ENCODE measurements at places on chromosomes 6 and 20.

GRCh38 chr6:152605342-152605741 is 31.8 kb downstream of the SYNE1 start:
- DNase-seq: no peak

GRCh38 chr20:36852187-36852586 is 23.8 kb upstream of the TLDC2 start:
- no peak for DNase-seq

GRCh38 chr6:105363100-105363754 is 39.7 kb downstream of the PREP start:
- no peak for DNase-seq

DNA sequence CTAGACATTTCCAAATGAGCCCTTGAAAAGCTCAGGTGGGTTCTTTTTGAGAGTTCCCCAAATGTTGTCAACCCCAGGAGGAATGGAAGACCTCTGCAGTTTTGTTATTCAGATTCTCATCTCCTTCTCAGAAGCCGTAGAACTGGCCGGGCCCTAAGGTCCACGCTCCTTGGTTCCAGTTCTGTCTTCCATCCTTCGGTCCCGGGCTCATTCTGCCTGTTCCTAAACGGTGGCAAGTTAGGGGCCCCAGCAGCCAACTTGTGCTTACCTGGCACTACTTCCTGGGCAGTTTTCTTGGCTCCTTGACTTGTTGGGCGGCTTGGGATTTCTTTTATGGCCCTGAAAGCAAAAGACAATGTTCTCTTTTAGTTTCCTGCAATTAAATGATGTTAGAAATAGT is 6.4 kb downstream of the ESR1 start:
- DNase-seq: no peak

DNA sequence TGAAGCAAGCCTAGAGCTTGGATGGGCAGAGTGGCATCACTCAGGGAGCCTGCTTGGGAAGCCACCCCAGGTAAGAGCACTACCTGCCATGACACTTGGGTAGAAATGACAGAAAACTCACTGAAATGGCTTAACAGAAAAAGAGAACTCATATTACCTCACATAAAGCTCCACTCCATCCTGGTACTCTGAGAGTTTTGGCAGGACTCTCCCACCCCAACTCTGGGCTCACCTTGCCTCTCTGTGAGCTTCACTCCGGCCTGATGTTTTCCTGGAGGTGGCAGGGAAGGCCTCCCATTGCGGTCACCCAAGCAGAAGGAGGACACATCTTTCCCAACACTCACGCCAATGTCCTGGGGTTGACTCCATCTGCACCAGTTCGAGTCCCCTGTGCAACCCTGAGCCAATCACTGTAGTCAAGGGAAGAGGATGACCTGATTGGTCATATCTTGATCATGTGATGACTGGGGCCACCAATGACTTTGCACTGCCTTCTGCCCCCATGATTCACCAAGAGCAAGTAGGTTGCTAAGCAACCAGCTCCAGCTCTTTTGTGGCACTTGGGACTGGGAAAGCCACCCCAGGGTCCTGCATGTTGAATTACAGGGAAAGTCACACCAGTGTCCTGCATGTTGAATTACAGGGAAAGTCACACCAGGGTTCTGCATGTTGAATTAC is 446.1 kb upstream of the SULF2 start:
- DNase-seq: no peak

GRCh38 chr6:2102966-2103365 is 142.4 kb downstream of the GMDS start:
- no peak for DNase-seq

GRCh38 chr6:2765896-2766766 is 938 bp downstream of the WRNIP1 start:
- no peak for DNase-seq

GRCh38 chr6:147716434-147716833 is 207.9 kb downstream of the SAMD5 start:
- DNase-seq: no peak

GRCh38 chr6:45654673-45655072 is 276.9 kb upstream of the SUPT3H start:
- DNase-seq: no peak

DNA sequence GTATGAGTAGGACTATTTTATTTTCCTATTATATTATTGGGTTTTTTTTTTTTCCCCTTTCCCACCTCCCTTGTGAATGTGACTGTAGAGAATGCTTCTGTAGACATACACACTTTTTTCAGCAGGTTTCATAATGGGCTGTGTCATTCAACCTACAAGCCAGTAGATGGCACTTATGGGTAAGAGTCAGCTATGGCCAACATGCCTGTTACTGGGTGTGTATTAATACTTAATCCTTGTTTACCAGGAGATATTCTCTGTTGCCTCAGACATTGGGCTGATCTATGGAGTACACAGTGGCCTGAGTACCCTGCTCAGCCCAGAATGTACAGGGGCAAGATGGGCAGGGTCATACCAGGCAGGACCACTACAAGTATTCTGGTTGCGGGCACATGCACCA is 382.5 kb downstream of the EPHA7 start:
- peak; percentile 39 for DNase-seq

DNA sequence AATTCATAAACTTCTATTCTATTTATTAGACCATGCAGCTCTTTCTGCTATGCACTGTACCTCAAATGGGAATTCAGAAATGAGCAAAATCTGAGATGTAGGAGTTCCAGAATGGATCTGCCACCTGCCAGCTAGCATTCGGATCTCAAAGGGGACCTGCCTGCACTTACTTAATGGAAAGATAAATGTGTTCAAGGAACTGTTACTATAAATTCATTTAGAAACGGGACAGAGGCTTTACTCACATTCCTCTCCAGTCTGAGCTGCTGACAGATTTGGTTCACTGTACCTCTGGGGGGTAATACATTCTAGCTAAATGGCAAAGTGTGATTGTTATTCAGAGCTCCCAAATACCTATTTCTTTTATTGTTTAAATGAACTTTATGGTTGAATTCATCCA is 384.1 kb downstream of the GRIK2 start:
- no peak for DNase-seq

GRCh38 chr6:158850807-158851115 is 31.6 kb upstream of the EZR start:
- no peak for DNase-seq

DNA sequence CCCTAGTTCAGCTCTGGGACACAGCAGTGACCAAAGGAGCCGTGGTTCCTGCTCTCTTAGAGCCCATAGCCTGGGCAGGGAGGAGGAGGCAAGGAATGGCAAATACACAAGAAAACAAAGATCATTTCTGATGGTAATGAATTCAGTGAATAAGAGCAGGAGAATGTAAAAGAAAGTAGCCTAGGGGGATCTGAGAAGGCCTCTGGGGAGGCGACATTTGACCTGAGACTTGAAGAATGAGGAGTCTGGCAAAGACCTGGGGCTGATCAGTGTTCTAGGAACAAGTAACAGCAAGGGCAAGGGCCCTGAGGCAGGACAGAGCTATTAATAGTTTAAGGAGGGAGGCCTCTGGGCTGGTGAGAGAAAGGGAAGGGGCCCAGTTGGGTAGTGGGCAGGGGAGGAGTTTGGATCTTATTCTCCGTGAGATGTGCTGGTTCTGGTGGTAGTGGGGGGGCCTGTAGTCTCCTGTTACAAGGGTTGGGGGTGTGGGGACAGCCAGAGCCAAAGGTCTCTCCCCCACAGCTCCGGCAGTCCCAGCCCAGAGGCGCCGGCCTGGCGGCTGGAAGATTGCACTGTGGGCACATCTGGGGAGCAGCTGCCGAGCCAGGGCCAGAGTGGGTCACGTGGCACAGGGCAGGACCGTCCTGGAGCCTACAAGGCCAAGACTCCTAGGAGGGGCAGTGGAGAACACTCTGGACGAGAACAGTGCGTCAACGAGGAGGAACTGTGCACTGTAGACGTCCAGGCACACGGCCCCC is 9.3 kb upstream of the ID1 start:
- no peak for DNase-seq

GRCh38 chr20:33874129-33874528 is 63.0 kb downstream of the CHMP4B start:
- DNase-seq: no peak

DNA sequence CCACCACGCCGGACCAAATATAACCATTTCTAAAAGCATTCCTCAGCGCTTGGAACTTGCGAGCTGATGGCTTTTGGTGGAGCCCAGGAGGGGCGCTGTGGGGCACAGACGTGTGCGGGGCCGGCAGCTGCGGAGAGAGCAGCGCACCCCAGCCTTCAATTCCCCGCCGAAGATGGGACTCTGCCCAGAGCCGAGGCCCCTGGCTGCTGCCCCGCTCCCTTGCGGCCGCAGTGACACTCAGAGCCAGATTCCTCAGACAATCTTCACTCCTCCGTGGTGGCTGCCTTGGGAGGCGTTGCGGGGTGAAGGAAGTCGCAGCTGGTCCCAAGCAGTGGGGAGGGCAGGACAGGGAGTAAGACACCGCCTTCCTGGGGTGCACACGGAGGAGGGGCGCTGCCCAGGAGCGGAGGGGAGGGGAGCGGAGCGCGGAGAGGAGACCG is 87.7 kb downstream of the TMEM242 start:
- no peak for DNase-seq

- no peak for DNase-seq
Measured at GRCh38 chr20:44997171-44997570, 30.9 kb downstream of the STK4 start.

DNA sequence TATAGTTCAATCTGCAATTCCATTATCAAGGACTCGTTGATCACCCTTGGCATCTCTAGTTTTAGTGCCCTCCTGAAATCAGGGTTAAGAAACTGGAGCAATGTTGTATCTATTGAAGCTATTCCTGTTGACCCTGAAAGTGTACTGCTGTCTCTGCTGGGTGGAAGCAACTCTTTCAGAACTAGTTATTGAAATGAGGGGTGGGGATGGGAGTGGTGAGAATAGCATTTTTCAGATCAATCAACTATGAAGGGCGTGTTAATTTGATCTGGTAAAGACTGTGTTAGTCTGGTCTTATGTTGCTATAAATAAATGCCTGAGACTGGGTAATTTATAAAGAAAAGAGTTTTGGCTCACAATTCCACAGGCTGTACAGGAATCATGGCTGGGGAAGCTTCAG is 152.5 kb upstream of the BMP5 start:
- no peak for DNase-seq

DNA sequence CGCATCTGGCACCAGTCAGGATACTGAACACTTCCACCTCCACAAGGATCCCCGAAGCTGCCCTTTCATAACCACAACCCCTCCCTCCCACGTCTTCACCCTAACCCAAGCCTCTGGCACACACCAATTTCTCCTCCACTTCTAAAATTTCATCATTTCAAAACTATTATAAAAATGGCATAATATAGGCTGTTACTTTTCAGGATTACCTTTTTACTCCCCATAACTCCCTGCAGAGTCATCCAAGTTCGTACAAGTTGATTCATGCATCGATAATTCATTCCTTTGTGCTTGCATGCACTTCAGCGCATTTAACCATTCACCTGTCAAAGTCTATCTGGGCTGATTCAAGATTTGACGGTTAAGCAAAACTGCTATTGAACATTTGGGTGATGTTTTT is 30.6 kb upstream of the LY86 start:
- DNase-seq: no peak

GRCh38 chr20:53735536-53736050 is 142.0 kb upstream of the ZNF217 start:
- DNase-seq: no peak

DNA sequence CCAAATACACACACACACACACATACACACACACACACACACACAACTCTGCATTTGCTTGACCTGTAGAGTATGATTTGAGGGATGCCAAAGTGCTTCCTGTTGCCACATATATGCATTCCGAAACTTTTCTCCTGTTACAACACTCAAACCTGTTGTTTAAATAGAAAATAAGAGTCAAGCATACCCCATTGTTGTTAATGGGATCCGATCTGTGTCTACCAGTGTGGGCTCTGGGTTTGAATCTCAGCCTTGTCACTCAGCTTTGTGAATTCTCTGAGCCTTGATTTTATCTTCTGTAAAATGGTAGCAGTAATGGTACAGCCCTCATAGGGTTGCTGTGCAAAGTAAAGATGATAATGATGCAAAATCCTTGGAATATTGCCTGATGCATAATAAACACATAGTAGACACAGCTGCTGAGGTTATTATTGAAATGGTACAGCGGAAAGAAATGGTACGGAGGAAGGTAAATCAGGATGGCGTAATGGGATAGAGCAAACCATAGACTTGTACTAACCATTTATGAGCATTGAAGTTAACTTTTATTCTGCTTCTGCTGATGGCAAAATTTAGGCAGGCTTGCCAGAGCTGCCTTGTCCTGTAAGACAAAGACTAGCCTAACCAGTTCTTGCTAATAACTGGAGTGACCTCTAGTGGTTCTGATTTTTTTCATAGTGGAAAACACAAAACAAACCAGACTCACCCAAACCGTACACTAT is 113.5 kb upstream of the PHACTR1 start:
- peak; percentile 23 for DNase-seq

DNA sequence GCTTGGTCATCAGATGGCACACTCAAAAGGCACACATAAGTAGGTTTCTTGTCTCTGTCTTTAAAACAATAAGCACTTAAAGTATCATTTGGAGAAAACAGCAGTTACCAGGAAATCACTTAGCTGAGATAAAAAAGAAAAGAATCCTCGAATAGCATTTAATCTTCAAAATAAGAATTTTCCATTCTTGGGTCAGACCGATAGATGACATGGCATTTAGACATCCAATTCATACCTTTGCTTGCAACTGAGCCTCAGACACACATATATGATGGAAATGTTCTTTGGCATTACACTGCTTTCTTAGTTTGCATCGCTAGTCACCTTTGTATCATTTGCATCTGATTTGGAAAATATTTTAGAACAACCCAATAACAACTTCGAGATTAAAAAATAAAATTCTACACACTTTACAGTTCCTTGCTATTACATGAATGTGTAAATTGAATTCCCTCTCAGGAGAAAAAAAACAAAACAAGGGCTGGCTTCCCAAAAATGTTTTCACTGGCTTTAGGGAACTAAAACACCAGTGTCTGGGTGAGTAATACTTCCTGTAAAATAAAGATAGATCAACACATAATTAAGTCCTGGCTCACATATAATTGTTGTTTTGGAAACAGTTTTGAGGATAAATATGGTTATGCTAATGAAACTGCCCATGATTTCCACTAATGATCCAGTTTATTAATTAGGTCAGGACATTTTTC is 1.3 kb upstream of the RNF217 start:
- DNase-seq: no peak

DNA sequence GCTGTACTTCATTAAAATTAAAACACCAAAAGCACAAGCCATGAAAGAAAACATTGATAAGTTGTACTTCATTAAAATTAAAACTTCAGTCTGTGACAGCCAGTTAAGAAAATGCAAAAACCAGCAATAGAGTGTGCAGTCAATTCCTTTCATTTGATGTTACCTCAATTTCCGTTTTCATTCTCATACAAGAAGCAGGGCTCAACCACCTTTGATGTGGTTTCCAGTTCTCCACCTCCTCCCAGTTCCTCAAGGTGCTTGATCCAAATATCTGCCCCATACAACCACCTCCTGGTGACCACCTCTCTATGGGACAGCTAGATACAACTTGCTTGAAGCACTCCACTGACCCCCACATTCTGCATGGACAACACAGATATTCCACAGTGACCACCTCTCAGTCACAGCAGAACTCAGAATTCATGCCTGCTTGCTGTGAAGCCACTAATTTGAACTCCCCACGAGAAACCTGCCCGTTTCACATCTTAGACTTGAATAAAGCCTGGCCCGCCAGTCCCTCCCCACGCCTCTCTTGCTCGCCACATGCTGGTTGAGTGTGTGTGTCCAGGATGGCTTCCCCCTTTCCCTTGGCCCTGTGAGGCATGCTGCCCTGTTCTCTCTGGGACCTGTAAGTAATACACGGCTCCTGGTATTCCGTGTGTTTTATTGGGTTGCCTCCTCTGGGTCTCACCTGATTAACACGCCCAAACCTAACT is 66.1 kb downstream of the FAM50B start:
- no peak for DNase-seq

Data from NCI-H748 treated with DMSO at 0.1 percent for 48 hours (cell line).